ENCODE measurements at places on chromosomes 5 and 9.

- DNase-seq = no peak
Observed at GRCh38 chr9:33449715-33450114, 2.3 kb upstream of the AQP3 start.

GRCh38 chr5:54415896-54416601 is 39.5 kb upstream of the HSPB3 start:
- DNase-seq = no peak

DNA sequence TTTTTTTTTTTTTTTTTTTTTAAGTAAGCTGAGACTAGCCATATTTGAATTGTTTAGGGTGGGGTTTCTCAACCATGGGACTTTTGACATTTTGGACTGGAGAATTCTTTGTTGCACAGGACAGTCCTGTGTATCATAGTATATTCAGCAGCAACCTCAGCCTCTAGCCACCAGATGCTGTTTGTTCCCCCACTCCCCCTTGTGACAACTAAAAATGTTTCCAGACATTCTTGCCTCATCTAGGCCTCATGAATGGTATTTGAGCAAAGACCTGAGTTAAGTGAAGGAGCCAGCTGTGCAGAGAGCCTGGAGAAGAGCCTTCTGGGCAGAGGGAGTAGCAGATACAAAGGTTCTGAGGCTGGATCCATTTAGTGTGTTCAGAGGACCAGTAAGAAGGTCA is 155.9 kb downstream of the SGCD start:
- no peak for DNase-seq

DNA sequence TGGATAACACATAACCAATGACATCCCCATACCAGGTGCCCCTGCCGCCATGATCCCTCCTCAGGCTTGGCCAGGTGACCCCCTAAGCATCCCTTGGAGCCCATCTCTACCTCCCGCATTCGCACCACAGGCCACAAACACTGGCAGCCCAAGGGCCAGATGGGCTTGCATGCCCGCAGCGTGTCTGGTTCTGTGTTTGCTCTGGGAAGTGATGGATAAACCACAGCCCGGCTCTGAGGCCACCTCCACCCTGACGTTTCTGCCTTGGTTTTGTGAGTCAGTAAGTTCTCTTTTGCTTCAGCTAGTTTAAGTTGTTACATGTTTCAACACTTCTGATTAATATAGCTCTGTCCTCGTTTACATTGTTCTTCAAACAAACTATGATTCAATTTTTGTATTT is 172.4 kb upstream of the PHYKPL start:
- DNase-seq = no peak

DNA sequence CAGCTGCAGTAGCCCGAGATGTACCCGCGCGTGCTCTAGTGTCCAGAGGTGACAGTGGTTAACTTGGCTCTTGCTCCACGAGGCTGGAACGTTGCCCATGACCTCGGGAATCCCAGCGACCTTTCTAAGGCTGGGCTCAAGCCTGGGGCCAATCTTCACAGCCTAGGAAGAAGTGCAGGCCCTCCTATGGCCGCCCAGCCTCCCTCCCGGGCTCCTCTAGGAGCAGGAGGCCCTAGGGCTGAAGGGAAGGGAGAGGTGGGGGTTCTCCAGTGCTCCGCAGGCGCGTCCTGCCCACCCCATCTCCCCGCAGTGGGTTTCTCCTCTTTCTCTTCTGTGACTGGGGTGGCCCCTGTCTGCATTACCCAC is 13.3 kb downstream of the NR2F1 start:
- DNase-seq = no peak

- DNase-seq = no peak
Observed at GRCh38 chr9:99029083-99029645, 75.7 kb upstream of the TGFBR1 start.

GRCh38 chr5:149285153-149285552 is 13.5 kb downstream of the AFAP1L1 start:
- DNase-seq = no peak

GRCh38 chr9:107809871-107810460 is 320.4 kb upstream of the KLF4 start:
- no peak for DNase-seq

- DNase-seq = no peak
Observed at GRCh38 chr9:88816141-88816540, 175.1 kb upstream of the S1PR3 start.

GRCh38 chr5:135759149-135759784 is 75.2 kb upstream of the SLC25A48 start:
- DNase-seq = no peak

DNA sequence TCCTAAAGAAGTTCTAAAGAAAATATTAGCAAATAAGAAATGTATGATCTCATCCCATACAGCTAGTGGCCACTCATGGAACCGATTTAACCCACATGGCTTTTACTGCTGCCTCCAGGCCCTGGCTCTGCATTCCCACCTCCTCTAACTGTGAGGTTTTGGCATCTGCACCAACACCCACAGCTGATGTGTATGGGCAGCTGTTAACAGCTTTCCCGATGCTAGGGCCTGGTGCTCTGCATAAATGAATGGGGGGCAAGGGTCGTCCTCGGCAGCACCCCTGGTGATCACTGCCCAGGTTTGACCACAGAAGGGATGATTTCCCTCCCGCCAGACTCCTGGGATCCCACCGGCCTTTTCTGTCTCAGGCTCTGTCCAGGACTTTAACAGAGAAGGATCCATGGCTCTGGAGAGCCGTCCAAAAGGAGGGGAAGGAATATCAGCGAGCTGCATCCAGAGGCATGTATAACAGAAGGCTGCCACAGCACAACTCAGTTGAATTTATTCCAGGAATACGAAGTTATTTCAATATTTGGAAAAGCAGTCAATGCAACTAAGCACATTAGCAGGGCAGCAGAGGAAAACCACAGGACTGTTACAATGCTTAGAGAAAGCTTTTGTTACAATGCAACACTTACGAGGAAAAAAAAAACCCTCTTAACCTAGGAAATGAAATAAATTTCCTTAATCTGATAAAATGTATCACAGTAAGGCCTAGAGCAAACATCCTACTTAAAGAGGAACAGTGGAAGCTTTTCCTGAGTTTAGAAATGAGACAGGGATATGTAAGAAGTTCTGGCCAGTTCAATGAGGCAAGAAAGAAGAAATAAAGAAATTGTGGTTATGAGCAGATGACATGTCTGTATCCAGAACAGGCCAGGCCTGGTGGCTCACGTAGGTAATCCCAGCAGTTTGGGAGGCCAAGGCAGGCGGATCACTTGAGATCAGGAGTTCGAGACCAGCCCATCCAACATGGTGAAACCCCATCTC is 63.1 kb downstream of the NACC2 start:
- no peak for DNase-seq

- no peak for DNase-seq
Observed at GRCh38 chr5:108141676-108142075, 240.2 kb downstream of the FBXL17 start.

GRCh38 chr5:133410335-133410828 is 202.0 kb downstream of the FSTL4 start:
- DNase-seq = no peak

DNA sequence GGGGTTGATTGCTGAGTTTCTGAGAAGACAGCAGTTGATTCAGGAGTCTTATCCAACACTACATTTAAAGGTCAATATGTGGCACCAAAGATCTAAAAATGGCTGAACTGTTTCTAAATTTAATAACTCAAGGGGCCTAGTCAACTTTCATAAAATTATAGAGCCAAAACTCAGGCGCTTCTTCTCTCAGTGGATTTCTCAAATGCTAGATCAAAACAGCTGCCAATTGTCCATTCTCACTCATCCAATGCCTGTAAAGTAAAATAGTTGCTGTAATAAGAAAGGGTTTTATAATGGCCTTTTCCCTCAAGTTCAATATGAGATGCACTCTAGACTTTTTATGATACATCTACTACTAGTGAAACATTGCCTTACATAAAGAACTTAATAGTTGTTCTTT is 26.5 kb downstream of the ADAMTSL1 start:
- no peak for DNase-seq

DNA sequence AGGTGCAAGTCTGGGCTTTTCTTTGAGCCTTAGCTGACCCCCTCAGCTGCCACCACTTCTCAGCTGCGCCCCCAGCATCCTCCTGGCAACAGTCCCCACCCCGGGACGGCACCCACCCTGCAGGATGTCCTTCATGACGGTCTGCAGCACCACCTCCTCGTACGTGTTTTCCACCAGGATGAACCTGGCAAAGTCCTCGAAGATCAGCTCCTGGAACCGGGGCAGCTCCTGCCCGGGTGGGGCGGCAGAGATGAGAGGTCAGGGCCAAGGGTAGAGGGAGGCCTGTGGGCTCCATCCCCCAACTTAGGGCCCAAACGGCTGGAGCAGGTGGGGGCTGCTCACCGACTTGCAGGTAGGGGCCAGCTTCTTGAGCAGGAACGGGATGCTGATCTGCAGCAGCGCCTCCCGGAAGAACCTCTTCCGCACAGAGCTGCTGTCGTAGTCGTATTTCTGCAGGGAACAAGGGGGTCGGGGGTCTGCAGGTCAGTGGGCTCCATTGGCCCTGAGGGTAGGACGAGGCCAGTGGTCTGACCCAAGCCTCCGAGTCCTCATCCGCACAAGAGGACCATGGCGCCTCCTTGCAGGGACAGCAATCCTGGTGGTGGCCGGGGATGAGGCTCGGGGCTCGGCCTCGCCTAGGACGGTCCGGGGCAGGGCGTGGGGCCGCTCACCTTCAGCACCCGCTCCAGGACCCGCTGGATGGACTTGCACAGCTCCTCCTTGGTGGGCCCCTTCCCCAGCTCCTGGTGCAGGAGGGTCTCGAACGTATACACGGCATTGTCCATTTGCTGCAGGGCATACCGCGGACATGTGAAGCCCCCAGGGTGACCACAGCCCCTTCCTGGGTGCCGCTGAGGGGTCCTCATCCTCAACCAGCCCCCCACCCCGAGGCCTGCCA is 56.7 kb downstream of the LRSAM1 start:
- no peak for DNase-seq

- no peak for DNase-seq
Observed at GRCh38 chr9:126671381-126671831, 57.7 kb downstream of the LMX1B start.

- DNase-seq = no peak
Observed at GRCh38 chr5:116459301-116459700, 115.3 kb downstream of the SEMA6A start.

DNA sequence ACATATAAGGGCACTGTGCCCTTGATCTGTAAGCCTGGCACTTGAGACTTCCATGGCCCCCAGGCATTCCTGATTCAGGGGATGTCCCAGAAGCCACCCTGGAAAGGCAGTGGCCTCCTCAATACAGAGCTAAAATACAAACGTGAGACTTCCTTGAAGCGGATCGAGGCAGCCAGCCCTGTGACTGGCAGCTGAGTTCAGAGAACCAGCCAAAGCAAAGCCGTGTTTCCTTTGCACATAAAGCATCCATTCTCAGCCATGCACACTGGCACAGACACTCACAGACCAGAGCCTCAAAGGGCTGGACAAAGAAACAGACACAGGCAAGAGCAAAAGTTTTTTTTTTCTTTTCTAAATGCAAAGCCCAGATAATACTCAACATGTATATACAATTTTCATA is 18.8 kb upstream of the CPEB4 start:
- DNase-seq = no peak

GRCh38 chr9:4689021-4689420 is 9.7 kb downstream of the CDC37L1 start:
- DNase-seq = no peak

DNA sequence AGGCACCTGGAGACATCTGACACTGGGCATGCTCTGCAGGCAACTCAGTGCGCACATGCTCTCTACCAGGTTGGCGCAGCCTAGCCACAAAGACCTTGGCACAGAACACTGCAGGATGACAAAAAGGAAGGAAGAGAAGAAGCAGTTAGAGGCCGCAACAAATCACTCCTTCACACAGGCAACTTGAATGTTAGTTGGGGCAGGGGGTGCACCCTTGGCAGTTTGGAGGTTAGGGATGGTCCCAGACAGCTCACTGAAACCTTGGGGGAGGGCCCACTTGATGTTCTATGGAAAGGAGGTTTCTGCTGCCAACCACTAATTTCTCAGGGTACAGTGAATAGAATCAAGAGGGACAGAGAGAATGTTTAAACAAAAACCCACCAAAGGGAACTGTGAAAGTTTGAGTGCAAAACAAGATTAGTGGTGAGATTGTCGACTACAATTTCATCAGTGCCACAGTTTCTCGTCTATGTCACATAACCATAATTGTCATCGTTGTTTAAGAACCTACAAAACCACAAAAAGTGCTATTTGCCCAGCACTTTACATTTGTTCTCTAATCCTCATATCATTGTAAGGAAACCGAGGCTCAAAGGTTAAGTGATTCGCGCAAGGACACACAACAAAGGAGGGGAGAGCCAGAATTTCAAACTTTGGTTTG is 48.7 kb downstream of the FBXW11 start:
- peak; percentile 16 for DNase-seq

DNA sequence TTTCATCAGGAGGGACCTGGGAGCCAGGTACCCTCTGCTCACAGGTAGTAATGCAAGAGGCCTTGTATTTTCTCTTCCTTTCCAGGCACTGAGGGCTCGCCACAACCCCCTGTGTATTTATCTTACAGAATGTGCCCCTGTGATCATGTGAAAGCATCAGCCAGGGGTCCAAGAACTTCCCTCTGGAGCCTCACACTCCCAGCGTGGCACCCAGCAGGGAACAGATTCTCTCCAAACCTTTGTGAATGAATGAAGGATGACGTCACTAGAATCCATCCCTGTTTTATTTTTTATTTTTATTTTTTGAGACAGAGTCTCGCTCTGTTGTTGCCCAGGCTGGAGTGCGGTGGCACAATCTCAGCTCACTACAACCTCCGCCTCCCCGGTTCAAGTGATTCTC is 107.3 kb upstream of the IER5L start:
- DNase-seq = no peak

DNA sequence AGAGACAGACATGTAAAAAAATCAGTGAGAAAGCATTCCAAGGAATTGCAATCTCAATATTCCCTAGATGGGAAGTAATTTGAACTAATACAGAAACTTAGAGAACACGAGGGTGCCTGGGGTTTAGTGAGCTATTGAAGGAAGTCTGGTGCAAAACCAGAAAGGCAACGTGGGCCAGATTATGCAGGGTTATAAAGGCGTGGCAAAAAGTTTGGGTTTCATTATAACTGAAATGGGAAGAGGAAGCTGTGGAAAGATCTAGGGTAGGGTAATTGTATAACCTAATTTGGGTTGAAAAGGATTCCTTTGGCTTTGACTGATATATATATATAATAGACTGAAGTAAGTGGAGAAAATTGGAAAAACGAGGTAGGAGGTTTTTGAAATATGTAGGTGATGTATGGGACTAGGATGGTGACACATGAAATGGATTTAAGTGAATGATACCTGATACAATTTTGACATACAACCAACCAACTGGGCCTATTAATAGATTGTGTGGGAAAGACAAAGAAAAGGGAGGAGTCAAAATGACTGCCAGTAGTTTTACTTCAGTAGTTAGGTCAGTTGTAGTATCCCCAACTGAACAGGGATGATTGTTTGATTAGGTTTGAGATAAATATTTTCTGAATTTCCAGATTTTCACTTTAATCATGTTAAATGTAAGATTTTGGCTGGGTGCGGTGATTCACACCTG is 65.3 kb downstream of the FAM174A start:
- no peak for DNase-seq

DNA sequence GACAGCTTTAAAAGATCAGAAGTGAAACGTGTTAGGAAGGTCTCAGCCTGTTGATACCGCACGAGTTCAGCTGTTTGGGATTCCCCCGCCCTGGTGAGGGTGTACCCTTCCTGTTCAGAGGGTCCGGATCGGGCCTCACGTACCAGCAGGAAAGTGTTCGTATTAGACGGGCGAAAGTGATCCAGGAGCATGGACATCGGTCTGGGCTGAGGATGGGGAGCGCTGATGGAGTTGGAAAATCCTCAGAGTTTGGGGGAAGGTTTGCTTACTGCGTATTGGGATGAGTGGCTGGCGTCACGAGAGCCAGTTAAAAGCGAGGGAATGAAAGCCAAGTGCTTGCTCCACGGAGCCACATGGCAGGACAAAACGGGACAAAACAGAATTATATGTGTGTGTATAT is 47.4 kb downstream of the IRX2 start:
- no peak for DNase-seq

- no peak for DNase-seq
Observed at GRCh38 chr5:146520731-146521130, 4.7 kb upstream of the GPR151 start.

Measured in central memory CD4-positive, alpha-beta T cell (primary cell).